ENCODE measurements at places on chromosomes 3 and 15. TPM values are rescaled to one million over a fixed set of nuclear protein-coding genes. Genes with fewer than 3 reads are reported as not detected.

- no peak overlapping the region for H3K27ac ChIP-seq
- no peak for DNase-seq
- no peaks in the 10 kb centered on the region for H3K36me3 ChIP-seq
- peaks cover 6% of the 10 kb centered on the region for H3K27me3 ChIP-seq
- no peak overlapping the region for H3K4me3 ChIP-seq
These were observed 92.5 kb downstream of the RPL22L1 start for GRCh38 chr3:170777564-170777926.

GRCh38 chr3:185851046-185851445 lies 26.2 kb upstream of the IGF2BP2 start:
- DNase-seq, result no peak
- H3K27me3 ChIP-seq, result no peaks in the 10 kb centered on the region
- no peak overlapping the region for H3K27ac ChIP-seq
- H3K36me3 ChIP-seq, result no peaks in the 10 kb centered on the region
- no peaks in the 10 kb centered on the region for H3K4me1 ChIP-seq

DNA sequence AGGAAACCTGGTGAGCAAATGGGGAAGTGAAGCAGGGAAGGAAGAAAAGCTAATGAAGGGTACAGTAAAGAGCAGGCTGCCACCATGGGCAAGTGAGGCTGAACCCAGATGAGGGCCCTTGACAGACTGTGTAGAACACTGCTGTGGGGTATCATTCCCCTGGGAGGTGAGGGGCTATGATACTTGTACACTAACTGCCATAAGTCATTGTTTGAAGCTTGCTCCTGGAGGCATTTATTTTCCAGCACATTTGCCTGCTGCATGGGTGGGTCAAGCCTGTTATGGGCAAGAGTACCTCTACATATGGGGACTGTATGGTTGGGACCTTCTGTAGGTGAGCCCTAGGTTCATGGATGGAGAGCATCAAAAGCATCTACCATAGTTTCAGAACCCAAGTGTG lies 57.4 kb downstream of the POMGNT2 start:
- DNase-seq, result no peak
- no peaks in the 10 kb centered on the region for H3K36me3 ChIP-seq
- H3K4me3 ChIP-seq, result no peak overlapping the region
- no peak overlapping the region for H3K27ac ChIP-seq
- H3K4me1 ChIP-seq, result no peaks in the 10 kb centered on the region

- no peaks in the 10 kb centered on the region for H3K27me3 ChIP-seq
- H3K27ac ChIP-seq, result no peak overlapping the region
- no peak for DNase-seq
- no peaks in the 10 kb centered on the region for H3K4me1 ChIP-seq
- H3K4me3 ChIP-seq, result no peak overlapping the region
These were observed 260.1 kb downstream of the MEX3B start for GRCh38 chr15:81785679-81786078.

- H3K27ac ChIP-seq, result no peak overlapping the region
- no peaks in the 10 kb centered on the region for H3K36me3 ChIP-seq
- no peak overlapping the region for H3K4me3 ChIP-seq
- no peak for DNase-seq
- H3K27me3 ChIP-seq, result no peaks in the 10 kb centered on the region
These were observed 67.7 kb upstream of the ATP11B start for GRCh38 chr3:182725372-182726251.

CIB2 gene
- 1.2 TPM for total RNA-seq

SAMD7 gene
- total RNA-seq, result not detected

GRCh38 chr3:9087831-9088413 lies 124.7 kb upstream of the RAD18 start:
- no peaks in the 10 kb centered on the region for H3K27me3 ChIP-seq
- H3K4me1 ChIP-seq, result no peaks in the 10 kb centered on the region
- no peak overlapping the region for H3K27ac ChIP-seq

DNA sequence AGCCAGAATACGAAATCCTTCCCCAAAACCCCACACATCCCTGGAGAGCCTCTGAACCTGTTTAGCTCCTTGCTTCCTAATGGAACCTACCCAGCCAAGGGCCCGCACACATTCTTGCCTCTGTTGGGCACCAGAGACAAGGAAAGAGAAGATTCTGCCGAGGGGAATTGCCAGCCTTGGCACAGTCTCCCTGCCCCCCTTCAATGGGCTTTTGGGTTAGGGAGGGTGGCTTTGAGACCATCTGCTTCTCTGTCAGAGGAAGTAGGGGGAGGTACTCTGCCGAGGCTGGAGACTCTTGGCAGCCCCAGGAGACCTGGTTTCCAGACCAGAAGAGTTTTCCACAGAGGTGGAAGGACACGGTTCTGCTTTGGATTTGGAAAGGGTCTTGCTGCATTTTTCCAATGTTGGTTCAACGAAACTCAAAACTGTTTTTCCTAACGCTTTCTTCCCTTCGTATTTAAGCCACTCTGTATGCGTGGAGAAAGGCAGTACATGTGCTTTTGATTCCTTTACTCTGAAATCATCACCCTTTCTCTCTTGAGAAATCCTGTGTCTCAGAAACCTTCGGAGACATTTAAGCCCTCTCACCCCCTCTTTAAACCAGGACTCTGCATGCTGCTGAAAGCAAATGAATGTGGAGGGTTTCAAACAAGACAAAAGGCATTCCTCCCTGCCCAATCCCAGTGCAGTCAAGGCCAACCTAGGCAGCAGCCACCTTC lies 78.8 kb upstream of the PRR23C start:
- no peaks in the 10 kb centered on the region for H3K27me3 ChIP-seq
- no peaks in the 10 kb centered on the region for H3K4me1 ChIP-seq
- no peaks in the 10 kb centered on the region for H3K36me3 ChIP-seq
- DNase-seq, result no peak

RAB27A gene
- total RNA-seq, result 34.0 TPM

DNA sequence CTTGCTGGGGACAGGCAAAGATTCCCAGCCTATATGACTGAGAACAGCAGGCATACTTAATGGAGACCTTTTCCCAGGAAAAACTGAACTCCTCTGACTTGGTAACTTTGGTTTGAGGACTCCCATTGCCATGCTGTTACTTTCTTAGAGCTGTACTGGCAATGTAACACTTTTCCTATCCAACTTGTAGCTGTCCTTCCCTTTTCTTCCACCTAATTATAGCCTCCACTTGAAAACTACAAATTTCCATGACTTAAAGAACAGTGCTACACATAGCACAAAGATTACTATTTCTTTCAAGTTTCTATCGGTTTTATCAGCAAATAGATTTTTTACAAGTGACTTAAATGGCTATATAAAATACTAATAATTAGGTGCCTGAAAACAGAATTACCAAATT lies 116.9 kb downstream of the GSK3B start:
- no peak overlapping the region for H3K27ac ChIP-seq
- H3K36me3 ChIP-seq, result no peaks in the 10 kb centered on the region
- no peaks in the 10 kb centered on the region for H3K4me1 ChIP-seq
- H3K27me3 ChIP-seq, result no peaks in the 10 kb centered on the region

PPP1R14D gene
- not detected for total RNA-seq

CDHR4 gene
- 0.32 TPM for total RNA-seq

SUMF1 gene
- total RNA-seq, result 10.5 TPM

DNA sequence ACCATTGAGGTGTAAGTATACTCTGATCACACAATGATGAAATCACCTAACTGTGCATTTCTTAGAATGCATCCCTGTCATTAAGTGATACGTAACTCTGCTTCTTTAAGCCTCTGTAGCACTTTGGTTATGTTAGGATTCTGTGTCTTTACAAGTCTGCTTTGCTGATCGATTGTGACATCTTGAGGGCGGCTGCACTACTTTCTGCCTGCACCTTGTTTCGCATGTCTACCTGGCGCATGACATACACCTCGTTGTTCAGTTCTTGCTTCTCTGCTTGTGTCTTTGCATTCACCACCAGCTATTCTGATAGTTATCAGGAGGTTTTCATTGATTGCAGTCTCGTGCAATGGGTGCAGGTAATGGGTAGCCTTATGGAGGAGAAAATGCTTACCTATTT lies 32.7 kb downstream of the IGF1R start:
- no peak for DNase-seq
- H3K27me3 ChIP-seq, result no peaks in the 10 kb centered on the region
- peaks cover 2% of the 10 kb centered on the region for H3K4me1 ChIP-seq
- H3K27ac ChIP-seq, result no peak overlapping the region
- no peak overlapping the region for H3K4me3 ChIP-seq
- H3K36me3 ChIP-seq, result no peaks in the 10 kb centered on the region

DNA sequence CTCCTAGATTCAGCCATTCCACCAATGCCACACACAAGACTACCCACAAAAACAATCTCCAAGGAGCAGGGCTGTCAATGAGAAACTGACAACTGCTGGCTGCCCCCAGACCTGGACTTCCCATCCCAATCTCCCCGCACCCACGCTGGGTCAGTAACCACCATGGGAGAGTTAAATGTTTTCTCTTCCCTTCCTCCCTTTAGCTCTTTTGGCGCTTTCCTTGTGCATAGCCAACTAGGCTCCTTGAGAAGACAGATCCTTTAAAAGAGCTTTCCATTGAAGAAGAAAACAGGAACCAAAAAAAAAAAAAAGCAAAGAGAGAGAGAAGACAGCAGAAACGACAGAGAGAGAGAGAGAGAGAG lies 8.3 kb downstream of the BCL6 start:
- peaks cover 50% of the 10 kb centered on the region for H3K4me1 ChIP-seq
- H3K27me3 ChIP-seq, result no peaks in the 10 kb centered on the region
- peaks cover 3% of the 10 kb centered on the region for H3K36me3 ChIP-seq
- no peak overlapping the region for H3K4me3 ChIP-seq

DNA sequence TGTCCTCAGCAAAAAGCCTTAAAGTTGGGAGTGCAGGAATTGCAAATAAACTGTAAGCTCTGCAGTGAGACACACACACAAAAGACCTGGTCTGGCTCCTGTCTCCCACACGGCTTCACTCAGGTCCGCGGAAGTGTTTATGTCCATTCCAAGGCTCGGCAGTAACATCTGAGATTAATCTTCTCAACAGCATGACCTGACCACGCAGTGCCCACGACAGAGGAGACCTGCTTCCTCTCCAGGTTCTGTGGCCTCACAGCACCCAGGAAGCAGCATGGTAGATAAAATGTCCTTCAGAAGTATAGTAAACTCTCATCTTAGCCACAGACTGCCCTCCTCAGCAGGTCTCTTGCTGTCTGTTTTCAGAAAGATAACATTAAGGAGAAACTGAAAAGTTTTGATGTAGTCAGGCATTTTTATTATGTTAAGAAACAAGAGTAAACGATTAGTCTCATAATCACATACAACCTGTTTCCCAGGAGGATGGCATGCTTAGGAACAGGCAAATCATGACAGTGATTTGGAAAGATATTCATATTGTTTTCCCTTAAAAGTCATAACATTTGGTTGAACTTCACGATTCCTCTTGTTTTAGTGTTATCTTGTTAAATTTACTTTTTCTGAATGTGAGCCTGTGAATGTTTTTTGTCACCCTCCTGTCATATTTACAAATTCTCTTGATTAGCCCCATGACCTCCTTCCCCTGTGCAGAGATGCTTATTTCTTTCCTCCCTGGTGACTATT lies 34.6 kb downstream of the CD200R1L start:
- no peak overlapping the region for H3K27ac ChIP-seq
- H3K36me3 ChIP-seq, result no peaks in the 10 kb centered on the region
- H3K4me1 ChIP-seq, result peaks cover 4% of the 10 kb centered on the region
- DNase-seq, result no peak

DNA sequence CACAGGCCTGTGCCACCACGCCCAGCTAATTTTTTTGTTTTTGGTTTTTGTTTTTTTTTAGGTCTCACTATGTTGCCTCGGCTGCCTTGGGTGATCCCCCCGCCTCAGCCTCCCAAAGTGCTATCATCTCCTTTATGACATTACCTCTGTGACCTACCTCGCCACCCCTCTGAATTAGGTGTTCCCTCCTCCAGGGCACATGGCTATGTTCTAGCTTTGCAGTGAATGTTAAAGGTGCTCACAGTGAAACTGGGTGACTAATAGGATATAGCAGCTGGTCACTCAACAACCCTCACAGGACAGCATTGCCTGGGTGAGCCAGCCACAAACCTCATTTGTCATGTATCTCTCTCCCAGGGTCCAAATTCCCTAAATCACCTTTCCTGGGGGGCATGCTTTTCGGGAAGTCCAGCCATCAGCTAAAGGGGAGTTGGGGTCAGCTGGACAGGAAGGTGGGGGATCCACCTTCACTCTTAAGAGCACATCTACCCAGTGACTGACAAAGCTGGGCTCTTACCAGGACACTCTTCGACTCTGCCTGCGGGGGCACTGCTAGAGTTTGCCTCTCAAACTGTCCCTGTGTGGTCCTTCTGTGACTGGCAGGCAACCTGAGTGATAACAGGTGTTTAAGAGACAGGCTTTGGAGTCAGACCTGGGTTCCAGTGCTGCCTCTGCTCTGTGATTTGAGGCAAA lies 1.6 kb upstream of the TTLL3 start:
- no peaks in the 10 kb centered on the region for H3K27me3 ChIP-seq
- peak overlapping the region; percentile 83 for H3K27ac ChIP-seq
- peaks cover 32% of the 10 kb centered on the region for H3K4me1 ChIP-seq
- peak overlapping the region; percentile 76 for H3K4me3 ChIP-seq

ACP3 gene
- not detected for total RNA-seq

DNA sequence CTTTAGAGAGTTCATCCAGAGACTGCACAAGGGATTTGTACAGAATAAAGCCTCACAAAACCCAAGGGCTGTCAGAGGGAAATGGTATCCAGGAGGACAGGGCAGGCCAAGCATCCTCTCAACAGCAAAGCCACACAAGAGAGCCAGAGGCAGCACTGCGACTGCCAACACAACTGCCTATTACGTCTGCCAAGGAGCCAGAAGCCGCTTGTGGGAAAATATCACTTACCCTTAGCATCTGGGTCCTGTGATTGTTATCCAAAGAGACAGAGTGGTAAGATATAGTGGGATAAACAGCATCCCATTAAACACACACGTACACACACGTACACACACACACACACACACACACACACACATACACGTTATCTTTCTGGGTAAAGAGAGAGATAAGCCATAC lies 618.3 kb upstream of the AGTR1 start:
- H3K4me1 ChIP-seq, result no peaks in the 10 kb centered on the region
- no peak for DNase-seq
- no peaks in the 10 kb centered on the region for H3K36me3 ChIP-seq
- H3K27me3 ChIP-seq, result no peaks in the 10 kb centered on the region
- H3K27ac ChIP-seq, result no peak overlapping the region

- no peaks in the 10 kb centered on the region for H3K4me1 ChIP-seq
- no peak for DNase-seq
- peaks cover 2% of the 10 kb centered on the region for H3K27me3 ChIP-seq
- no peak overlapping the region for H3K4me3 ChIP-seq
- H3K27ac ChIP-seq, result no peak overlapping the region
- no peaks in the 10 kb centered on the region for H3K36me3 ChIP-seq
These were observed 40.3 kb upstream of the TBC1D5 start for GRCh38 chr3:17782751-17783150.

DNA sequence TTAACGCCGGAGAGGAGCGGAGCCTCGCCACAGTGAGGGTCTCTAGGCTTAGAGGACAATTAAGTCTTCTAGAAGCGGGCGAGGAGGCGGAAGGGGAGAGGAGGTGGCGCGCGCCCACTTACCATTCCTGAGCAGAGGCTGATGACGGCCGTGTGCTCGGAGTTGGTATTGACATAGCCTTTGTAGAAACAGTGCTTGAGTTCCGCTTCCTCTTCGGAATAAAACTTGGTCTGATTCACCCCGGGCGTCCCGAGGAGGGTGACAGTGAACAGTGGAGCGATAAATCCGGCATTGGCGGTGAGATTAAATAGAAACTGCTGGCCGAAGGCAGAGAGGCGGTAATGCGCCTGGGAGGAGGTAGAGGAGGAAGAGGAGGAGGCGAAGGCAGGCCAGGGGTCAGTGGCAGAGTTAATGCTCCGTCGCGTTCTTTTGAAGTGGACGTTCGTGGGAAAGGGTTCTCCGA lies 1.3 kb downstream of the ADAMTS9 start:
- DNase-seq, result no peak
- H3K27ac ChIP-seq, result no peak overlapping the region
- peaks cover 3% of the 10 kb centered on the region for H3K27me3 ChIP-seq
- no peaks in the 10 kb centered on the region for H3K4me1 ChIP-seq
- H3K4me3 ChIP-seq, result no peak overlapping the region
- H3K36me3 ChIP-seq, result no peaks in the 10 kb centered on the region

XCR1 gene
- total RNA-seq, result not detected

IQGAP1 gene
- total RNA-seq, result 198 TPM

Data from CD4-positive, CD25-positive, alpha-beta regulatory T cell (primary cell).